Esophagus squamous epithelium (tissue), 5 donors: ENCODE measurements at places on chromosomes 5 and 9.

DNA sequence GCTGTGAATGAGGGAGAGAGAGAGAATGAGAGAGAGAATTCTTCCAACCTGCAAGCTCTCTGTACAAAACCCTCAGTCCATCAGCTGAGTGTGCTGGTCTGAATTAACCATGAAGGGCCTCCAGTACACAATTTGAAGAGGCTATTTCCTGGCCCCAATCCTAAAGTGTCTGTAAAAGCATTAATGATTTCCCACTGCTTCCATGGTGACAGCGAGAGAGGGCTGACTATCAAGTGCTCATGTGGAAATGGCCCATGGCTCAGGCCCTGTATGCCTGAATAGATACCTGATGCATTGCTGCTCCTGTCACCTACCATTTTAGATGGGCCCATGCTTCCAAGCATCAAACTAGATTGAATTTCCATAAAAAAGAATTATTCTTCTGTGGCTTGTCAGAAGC, 592.4 kb downstream of the KIF4B start:
- no peak for DNase-seq

DNA sequence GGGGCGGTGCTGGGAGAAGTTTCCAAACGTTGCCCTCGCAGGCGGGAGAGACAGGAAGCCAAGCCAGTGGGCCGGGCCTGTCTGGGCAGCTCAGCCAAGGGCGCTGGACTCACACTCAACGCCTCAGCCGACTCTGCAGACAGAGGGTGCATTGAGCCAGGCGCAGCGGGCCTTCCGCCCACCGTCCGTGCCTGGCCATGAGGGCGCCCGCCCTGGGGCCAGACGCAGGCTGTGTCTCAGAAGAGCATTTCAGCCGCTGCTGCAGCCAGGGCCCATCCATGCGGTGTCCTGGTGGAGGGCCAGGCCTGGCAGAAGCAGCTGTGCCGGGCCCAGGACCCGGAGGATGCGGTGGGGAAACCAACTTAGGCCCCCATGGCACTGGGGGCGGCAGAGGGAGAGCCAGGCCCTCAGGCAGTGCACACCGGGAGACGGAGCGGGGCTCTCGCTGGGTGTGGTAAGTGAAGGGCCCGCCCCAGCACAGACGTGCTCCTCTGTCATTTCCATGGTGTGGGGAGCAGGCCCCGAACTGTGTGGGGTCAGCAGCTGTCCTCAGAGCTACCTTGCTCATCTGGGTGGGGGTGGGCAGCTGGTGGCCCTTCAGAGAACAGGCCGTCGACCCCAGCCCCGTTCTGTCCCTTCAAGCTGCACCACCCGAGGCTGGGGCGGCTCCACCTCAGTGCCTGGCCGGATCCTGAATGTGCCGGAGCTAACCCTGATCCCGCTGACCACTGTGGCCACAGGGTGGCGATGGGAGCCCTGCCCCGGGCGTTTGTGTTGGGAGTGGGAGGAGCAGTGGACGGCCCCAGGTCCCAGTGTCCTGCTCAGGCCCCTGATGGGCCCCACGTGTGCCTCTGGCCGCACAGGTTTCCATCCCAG, 18.0 kb downstream of the DNLZ start:
- no peak for DNase-seq

GRCh38 chr9:84744195-84744594, 74.7 kb downstream of the NTRK2 start:
- DNase-seq, result no peak

GRCh38 chr5:14373685-14374084, 207.9 kb upstream of the OTULINL start:
- no peak for DNase-seq

DNA sequence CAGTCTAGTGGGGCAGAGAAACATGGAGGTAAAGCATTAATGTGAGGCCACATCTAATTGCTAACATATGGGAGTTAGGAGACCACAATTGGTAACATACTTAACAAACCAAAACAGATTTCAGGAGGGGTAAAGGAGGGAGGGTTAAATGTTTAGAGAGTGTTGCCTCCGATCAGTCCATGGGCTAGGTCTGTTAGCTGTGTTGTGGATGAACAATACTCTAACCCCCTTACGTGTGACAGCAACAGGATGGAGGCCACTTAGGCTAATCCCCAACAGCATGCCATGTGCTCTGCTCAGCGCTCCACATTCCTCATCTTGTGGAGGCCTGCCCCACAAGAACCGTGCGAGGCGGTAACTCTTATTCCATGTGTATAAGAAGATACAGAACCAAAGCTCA, 167.0 kb downstream of the CRB2 start:
- DNase-seq, result no peak

DNA sequence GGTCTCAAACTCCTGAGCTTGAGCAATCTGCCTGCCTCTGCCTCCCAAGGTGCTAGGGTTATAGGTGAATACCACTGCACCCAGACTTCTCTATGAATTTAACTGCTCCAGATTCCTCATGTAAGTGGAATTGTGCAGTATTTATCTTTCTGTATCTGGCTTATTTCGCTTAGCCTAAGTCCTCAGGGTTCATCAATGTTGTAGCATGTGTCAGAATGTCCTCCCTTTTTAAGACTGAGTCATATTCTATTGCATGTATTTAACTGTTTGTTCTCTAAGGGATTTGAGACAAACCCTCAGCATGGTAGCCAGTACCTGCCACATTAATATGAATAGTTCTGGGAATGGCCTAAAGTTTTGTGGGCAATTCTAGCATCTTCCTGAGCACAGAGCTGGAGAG, 53.9 kb upstream of the TUT7 start:
- DNase-seq, result no peak

DNA sequence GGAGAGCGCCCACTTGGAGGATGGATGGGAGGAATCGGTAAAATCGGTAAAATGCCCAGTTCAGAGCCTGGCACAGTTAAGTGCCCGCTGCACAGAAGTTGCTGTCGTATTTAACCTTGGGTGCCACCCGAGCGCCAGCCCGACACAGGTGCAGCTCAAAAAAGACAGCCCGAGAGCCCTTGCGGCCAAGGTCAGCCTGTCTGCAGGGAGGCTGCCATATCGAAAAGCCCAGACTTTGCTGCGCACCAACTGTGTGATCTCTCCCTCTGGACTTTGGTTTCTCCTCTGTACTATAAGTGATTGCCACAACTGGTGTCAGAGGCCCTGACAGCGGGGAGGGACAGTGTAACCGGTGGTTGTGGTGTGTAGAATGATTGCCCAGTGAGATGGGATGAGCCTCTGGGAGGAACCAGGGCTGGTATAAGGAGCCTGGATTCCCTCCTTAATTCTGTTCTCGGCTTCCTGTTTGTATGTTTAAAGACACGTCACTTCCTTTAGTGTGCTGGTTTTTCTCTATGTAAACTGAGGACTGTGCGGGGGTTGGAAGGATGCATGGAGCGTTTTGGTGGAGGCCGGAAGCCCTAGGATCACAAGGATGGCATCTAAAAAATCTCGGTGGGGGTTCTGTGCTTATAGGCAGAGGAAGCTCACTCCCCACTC, 792 bp downstream of the NTMT1 start:
- no peak for DNase-seq

DNA sequence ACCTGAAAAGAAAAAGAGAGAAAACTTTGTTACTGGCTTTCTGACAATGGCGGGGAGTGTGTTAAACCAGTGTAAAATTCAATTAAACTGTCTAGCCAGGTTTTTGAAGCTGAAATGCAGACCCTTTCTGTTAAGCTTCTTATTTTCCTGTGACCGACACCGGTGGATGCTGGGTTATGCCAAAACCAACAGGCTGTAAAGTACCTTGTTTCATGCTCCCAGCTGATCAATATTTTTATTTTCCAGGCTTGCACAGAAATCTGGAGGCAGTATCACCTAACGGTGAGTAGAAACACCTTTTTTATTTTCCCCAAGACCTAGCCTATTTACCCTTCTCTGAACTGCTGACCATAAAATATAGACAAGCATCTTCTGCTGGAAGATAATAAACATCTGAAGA, 94.9 kb upstream of the GRHPR start:
- DNase-seq, result no peak

- DNase-seq, result no peak
Observed at GRCh38 chr9:91920630-91921350, 29.2 kb downstream of the ROR2 start.

GRCh38 chr9:105341434-105342146, 97.1 kb downstream of the SLC44A1 start:
- no peak for DNase-seq

DNA sequence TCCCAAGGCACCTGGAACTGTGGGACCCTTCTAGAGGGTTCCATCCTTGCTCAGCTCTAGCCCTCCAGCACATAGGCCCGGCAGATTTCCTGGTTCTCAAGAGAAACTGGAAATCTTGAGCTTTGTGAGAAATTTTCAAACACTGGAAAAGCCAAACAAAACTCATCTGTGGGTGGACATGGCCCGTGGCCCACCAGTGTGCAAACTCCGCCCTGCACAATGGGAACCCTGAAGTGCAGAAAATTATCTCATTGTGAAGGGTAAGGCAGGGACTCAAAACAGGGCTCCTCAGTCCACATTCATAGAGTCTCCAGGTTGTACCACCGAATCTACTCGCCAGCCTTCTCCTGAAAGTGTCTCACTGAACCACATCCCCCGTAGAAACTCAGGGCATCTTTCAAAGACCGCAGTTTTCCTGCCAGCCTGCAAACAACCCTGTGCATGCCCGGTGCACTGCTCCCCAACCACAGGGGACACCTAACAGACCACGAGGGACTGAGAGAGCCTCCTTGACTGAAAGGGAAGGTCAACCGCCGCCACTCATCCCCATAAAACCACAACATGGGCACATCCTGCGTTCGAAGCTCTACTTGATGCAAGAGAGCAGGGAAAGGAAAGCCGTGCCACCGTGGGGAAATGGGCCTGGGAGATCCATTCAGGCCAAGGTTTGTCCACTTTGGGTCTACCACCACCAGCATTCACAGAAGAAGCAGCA, 18.1 kb downstream of the ADAMTS2 start:
- DNase-seq, result no peak

DNA sequence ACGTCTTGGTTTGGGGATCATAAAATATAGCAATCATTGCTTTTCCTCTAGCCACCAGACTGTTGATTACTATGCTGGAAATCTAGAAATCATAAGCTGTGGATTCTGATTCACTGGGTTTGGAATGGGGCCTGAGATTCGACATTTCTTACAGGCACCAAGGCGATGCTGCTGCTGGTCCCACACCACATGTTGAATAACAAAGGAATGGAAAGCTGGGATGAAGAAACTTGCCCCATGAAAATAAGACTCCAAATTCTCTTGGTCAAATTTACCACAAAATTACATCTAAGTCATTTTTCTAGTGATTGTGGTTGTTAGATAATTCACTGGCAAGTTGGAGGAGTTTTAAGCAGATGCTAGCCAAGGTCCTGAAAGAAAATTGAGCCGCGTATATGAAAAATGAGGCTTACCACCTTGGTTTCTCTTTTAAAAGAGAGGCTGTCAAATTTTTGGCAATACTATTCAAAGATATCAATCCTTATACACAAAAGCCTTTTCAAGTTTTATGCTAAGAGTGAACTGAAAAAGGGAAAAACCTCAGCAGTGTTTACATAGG, 23.0 kb upstream of the MEIKIN start:
- no peak for DNase-seq

- DNase-seq, result no peak
Observed at GRCh38 chr5:116964438-116964837, 389.8 kb upstream of the SEMA6A start.

- DNase-seq, result no peak
Observed at GRCh38 chr5:124654418-124654817, 92.0 kb downstream of the ZNF608 start.

DNA sequence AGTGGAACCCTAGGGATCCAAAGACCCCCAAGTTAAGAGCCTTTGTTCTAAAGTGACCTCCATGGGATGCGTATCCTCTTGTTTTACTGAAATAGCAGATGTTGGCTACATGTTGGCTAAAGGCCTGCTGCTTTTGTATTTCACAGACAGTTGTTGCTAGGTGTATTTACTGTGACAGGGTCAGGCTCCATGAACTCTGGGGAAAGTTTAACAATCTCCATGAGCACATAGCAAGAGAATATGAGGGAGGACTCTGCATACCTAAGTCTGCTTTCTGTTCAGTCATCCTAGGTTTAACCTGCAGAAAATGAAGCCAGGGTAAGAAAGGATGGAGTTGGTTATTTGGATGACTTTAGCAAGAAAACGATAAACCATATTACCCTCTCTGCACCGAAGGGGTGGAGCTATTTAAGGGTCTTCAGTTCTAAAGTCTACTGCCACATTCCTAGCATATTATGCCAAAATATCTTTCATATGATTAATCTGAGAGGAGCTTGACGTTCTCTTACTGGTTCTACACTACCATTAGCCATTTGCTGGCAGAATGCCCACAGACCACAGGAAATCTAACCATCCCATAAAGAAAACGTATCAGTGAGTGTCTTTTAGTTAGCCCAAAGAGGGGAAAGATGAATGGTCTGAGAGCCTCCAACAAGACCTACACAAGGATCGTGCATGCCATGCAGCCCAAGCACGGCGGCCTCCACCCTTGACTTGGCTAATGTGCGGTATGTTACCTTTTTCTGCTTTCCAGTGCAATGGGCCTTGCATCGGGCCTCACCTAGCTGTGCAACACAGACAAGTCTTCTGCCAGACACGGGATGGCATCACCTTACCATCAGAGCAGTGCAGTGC, 127.8 kb downstream of the SAXO1 start:
- no peak for DNase-seq

DNA sequence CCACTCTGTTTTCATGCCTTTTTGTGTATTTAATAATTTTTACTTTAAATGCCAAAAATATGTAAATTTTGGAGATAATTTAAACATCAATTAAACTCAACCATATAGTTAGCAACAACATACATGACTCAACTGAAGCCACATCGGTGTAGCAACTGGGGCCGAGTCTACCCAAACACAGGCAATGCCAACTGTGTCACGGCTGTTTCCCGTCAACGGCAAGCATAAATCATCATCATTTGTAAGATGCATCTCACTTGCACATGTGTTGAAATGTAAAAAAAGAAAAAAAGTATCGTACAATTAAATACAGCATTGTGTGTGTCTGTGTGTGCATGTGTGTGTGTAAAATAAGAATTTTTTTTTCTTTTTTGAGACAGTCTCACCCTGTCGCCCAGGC, 160.1 kb upstream of the TAS2R1 start:
- no peak for DNase-seq

DNA sequence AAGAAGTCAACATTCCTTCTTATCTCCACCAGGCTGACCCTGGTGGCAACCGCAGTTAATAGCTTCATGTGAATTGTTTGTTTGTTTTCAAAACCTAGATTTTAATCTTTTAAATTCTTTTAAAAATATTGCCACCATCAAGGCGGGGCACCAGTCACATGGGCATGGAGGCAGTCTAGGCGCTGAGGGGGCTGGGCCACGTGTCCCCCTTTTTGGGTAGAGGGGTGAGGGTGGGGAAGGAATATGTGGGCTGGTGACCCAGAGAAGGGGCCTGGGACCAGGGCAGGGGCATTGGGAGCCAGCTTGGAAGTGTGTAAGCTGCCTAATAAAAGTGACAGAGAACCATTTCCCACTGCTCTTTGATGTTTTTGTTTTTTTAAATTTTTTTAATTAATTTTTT, 147.3 kb downstream of the GADD45G start:
- no peak for DNase-seq

DNA sequence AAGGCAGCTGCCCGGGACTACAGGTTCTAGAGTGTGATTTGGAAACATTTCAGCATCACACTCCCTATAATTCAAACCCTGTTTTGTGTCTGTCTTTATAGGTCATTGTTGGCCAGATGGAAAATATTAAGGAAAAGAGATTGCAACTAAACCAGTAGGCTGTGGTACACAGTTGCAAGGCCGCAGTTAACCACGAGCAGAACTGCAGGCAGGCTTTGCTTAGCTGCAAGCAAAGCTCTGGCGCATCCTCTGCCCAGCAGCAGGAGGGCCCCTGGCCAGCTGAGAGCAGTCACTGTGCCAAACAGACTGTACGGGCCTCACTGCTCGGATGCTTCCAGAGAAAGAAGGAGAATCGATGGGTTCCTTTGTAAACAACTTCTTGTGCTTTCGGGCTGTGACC, 204.5 kb downstream of the DENND1A start:
- DNase-seq, result no peak

- DNase-seq, result no peak
Observed at GRCh38 chr5:77921094-77921768, 145.1 kb upstream of the TBCA start.
